Hepatocyte (in vitro differentiated cells): ENCODE measurements at places on chromosomes 6 and 20. TPM values are rescaled to one million over a fixed set of nuclear protein-coding genes. Genes with fewer than 3 reads are reported as not detected.

DNA sequence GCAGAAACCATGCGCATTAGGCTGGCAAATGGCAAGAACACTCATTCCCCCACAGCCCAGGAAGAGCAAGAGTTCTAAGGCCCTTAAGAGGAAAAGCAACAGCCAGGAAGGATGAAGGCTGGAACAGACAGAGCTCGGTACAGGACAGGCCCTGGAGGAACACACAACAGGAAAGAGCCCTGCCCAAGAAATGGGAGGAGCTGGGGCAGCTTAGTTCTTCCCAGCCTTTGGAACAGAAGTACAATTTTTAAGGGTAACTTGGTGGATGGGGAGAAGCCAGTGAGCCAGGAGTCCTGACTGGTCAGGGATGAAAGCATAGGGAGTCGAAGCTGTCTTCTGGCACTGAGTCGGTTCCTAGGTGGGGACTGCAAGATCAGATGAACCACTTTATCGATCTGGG, 32.4 kb downstream of the OR2B2 start:
- H3K4me1 ChIP-seq, result no peaks in the 10 kb centered on the region
- no peaks in the 10 kb centered on the region for H3K27me3 ChIP-seq
- DNase-seq, result no peak
- no peak overlapping the region for H3K4me3 ChIP-seq
- H3K27ac ChIP-seq, result no peak overlapping the region

- DNase-seq, result no peak
- no peaks in the 10 kb centered on the region for H3K36me3 ChIP-seq
- H3K27ac ChIP-seq, result no peak overlapping the region
- no peaks in the 10 kb centered on the region for H3K4me1 ChIP-seq
These were observed 368.5 kb upstream of the EPHA7 start for GRCh38 chr6:93787841-93788240.

DNA sequence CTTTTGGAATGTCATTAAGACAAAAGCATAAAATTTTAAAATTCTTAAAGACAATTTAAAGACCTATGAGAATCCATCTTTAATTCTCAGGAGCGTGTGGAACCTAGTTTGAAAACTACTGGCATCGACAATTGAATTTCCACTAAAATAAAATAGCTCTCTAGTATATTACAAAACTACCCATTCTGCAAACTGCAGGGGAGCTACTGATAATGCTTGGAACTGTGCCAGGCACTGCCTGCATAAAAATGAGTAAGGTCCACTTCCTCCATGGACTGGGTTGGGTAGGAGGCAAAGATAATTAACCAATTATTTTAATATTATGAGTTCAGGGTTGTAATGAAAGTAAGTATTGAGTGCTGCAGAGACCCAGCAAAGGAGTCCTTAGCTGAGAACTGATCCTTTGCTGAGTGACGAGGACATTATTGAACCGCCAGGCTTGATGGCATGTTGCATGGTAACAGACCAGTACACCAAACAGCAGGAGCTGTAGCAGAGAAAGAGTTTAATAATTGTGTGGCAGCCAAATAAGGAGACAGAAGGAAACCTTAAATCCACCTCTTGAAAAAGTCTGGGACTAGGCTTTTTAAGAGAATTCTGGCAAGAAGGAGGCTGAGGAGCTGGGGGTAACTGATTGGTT, 261.3 kb downstream of the ESR1 start:
- H3K4me3 ChIP-seq, result no peak overlapping the region
- H3K27ac ChIP-seq, result no peak overlapping the region
- no peaks in the 10 kb centered on the region for H3K4me1 ChIP-seq
- H3K27me3 ChIP-seq, result no peaks in the 10 kb centered on the region
- no peak for DNase-seq

- H3K4me3 ChIP-seq, result no peak overlapping the region
- H3K36me3 ChIP-seq, result no peaks in the 10 kb centered on the region
- peak overlapping the region; percentile 72 for H3K27ac ChIP-seq
- DNase-seq, result no peak
- no peaks in the 10 kb centered on the region for H3K27me3 ChIP-seq
These were observed 30.5 kb downstream of the SPDEF start for GRCh38 chr6:34525431-34526175.

DNA sequence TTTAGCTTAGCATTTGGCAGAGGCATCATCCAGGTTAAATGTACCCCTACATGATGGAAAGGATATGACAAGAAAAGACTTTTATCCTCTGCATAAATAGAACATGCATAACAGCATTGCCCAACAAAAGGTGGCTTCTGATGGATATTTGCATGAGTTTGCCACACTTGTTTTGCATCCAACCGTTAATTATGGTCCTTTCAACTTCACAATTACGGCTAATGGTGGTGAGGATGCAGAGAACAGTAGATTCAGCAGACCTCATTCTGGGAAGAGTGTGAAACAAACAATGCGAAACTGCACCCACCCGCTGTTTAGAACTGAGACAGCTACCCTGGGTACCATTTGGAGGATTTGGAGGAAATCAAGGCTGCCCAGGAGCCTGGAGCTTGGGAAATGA, 690.9 kb upstream of the CHD6 start:
- no peak overlapping the region for H3K27ac ChIP-seq
- H3K27me3 ChIP-seq, result no peaks in the 10 kb centered on the region
- DNase-seq, result no peak
- no peak overlapping the region for H3K4me3 ChIP-seq
- H3K4me1 ChIP-seq, result no peaks in the 10 kb centered on the region

GRCh38 chr20:48129345-48129942, 344.2 kb upstream of the SULF2 start:
- no peaks in the 10 kb centered on the region for H3K27me3 ChIP-seq
- no peaks in the 10 kb centered on the region for H3K36me3 ChIP-seq
- no peak for DNase-seq
- H3K27ac ChIP-seq, result no peak overlapping the region

- no peak overlapping the region for H3K4me3 ChIP-seq
- H3K36me3 ChIP-seq, result no peaks in the 10 kb centered on the region
- no peaks in the 10 kb centered on the region for H3K27me3 ChIP-seq
- peak overlapping the region; percentile 95 for H3K27ac ChIP-seq
- DNase-seq, result peak; percentile 95
- peaks cover 47% of the 10 kb centered on the region for H3K4me1 ChIP-seq
These were observed 8.7 kb upstream of the AP5S1 start for GRCh38 chr20:3811467-3812258.

GRCh38 chr20:17771206-17772004, 71.6 kb downstream of the BANF2 start:
- peak overlapping the region; percentile 43 for H3K27ac ChIP-seq
- no peaks in the 10 kb centered on the region for H3K36me3 ChIP-seq
- H3K4me3 ChIP-seq, result no peak overlapping the region
- H3K4me1 ChIP-seq, result peaks cover 7% of the 10 kb centered on the region
- peak; percentile 23 for DNase-seq

DNA sequence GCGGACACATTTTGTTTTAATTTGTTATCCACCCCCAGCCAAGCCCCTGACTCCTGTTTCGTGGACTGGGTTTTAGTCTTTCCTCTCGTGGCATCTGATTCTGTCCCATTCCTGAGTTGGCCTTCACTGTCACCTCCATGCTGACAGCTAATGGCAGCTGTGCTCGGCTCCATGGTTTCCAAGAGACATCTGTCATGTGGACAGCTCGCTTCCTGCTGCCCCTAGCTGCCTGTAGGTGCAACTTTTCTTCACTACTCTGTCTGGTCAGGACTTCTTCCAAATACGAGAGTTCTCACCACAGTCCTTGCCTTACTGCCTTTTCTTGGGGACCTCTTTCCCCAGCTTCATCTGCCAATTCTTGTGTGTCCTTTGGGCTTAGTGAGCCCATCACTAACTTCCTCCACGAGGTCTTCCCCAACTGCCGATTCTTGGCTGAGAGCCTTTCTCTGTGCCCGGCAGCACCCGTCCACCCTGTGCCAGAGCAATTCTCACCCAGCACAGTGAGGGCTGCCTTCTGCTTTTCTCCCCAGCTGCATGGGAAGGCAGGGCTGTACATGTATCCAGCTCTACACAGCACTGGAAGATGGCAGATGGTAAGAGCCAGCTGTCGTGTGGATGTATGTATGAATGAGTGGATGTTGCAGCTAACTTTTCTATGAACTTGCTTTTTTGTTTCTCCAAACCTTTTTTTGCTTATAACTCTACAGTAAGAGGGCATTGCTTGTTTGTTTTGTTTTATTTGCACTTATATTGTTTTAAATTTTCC, 140.4 kb downstream of the F13A1 start:
- H3K4me3 ChIP-seq, result no peak overlapping the region
- no peaks in the 10 kb centered on the region for H3K36me3 ChIP-seq
- peaks cover 11% of the 10 kb centered on the region for H3K27me3 ChIP-seq
- no peaks in the 10 kb centered on the region for H3K4me1 ChIP-seq
- no peak overlapping the region for H3K27ac ChIP-seq

DNA sequence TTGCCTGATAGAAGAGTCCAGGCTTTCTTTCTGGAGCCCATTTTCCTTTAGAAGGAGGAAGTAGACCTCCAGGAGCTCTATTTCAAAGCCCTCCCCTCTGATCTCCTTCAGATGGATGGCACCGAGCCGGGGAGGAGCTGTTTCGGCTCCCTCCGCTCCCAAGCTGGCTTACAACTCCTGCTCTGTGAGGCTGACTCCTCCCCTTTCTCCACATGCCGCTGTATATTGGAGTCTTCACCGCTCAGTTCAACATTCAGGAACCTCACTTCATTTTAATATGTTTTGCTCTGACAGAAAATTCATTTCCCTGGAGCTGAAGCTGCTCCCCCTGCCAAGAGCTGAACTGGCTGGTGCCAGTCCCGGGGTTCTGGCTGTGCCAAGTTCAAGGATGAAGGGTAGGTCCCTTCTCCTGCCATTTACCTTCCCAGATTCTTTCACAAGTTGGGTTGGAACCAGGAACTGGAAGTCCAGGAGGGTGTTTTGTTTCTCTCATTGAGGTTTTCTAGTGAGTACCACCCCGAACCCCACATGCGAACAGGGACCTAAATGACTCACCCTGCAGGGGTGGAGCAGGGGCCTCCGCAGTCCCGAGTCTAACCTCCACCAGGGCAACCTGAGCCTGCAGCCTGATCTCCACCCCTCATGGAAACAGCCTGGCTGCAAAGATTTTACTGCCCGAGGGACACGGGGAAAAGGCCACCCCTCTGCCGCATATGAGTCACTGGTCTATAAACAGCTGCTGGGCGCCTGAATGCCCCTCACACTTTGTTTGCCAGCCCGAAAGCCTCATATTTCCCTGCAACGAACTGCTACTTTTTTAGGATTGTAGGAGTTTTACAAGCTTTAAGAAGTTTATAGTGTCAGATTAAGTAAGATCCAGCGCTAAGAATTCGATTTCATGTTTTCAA, 68.6 kb upstream of the FOXA2 start:
- H3K36me3 ChIP-seq, result no peaks in the 10 kb centered on the region
- DNase-seq, result peak; percentile 73
- peaks cover 8% of the 10 kb centered on the region for H3K4me1 ChIP-seq
- peak overlapping the region; percentile 82 for H3K27ac ChIP-seq
- H3K4me3 ChIP-seq, result no peak overlapping the region
- H3K27me3 ChIP-seq, result no peaks in the 10 kb centered on the region

- no peak overlapping the region for H3K27ac ChIP-seq
- peaks cover 22% of the 10 kb centered on the region for H3K4me1 ChIP-seq
- no peak overlapping the region for H3K4me3 ChIP-seq
- H3K36me3 ChIP-seq, result no peaks in the 10 kb centered on the region
These were observed 1.3 kb upstream of the EPB41L1 start for GRCh38 chr20:36153204-36153603.

- no peak overlapping the region for H3K4me3 ChIP-seq
- no peaks in the 10 kb centered on the region for H3K27me3 ChIP-seq
- H3K4me1 ChIP-seq, result no peaks in the 10 kb centered on the region
- no peak for DNase-seq
- H3K36me3 ChIP-seq, result no peaks in the 10 kb centered on the region
These were observed 371.1 kb downstream of the FARS2 start for GRCh38 chr6:5632348-5632935.

DNA sequence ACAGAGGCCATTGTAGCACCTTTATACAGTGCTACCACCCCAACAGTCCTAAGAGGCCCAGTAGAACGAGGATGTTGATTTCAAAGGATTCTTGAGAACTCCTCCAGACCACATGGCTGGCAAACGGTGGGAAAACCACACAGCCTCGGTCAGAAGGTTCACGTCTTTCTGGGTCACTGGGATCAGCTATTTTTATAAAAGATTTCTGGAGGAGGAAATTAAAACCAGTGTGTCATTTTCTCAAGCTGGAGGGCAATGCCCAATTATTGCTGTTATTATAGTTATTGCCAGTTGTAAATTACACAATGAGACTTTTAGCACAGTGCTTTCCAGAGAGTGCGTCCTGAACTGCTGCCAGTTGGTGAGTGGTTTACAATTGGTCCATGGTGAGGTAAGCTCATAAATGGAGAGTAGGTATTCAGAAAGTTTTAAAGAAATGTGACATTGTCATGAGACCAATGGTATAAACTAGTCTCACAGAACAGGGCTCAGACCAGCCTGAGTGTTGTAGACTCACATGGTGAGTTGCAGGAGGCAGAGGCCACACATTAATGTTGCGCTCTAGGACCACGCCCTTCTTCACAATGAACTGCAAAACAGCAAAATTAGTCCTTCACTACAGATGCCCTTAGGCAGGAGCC, 8.4 kb upstream of the PPP1R14C start:
- no peaks in the 10 kb centered on the region for H3K36me3 ChIP-seq
- H3K27ac ChIP-seq, result no peak overlapping the region
- peaks cover 13% of the 10 kb centered on the region for H3K27me3 ChIP-seq
- no peak for DNase-seq

DNA sequence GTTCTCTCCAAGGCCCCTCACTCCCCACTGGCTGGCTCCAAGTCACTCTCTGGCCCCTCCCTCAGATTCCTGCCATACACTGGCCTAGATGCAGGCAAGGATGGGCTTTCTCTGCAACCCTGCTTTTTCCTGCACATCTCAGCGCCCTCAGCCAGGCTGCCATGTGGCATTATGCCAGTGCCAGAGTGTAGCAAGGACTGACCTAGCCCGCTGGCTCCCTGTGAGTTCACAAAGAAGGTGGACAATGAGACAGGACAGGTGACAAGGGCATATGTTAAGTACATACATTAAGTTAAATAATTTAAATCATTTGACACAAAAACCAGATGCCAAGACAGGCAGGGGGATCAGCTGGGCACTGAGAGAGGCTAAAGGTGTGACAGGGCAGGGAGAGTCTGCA, 394.6 kb downstream of the ZFAND3 start:
- H3K27ac ChIP-seq, result no peak overlapping the region
- no peak for DNase-seq
- no peak overlapping the region for H3K4me3 ChIP-seq
- no peaks in the 10 kb centered on the region for H3K4me1 ChIP-seq
- no peaks in the 10 kb centered on the region for H3K27me3 ChIP-seq
- H3K36me3 ChIP-seq, result no peaks in the 10 kb centered on the region

POU5F1 gene
- total RNA-seq, result 1.1 and 2.1 TPM in 2 replicates

UNC93A gene
- 66.6 and 67.1 TPM in 2 replicates for total RNA-seq

PAQR8 gene
- total RNA-seq, result 34.0 and 36.9 TPM in 2 replicates

BYSL gene
- 13.9 and 20.7 TPM in 2 replicates for total RNA-seq
